ENCODE measurements at places on chromosomes 7 and 10.

DNA sequence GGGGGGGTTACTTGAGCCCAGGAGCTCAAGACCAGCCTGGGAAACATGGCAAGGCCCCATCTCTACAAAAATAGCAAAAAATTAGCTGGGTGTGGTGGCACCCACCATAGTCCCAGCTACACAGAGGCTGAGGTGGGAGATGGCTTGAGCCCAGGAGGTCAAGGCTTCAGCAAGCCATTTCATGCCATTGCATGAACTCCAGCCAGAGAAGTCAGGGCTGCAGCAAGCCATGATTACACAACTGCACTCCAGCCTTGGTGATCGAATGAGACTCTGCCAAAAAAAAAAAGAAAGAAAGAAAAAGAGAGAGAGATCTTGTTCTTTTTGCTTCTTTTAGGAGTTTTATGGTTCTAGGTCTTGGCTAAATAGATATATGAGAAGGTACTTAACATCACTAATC is 200.2 kb upstream of the PHYHIPL start:
- no peak for DNase-seq

- no peak for DNase-seq
These were observed 127.2 kb downstream of the DLG5 start for GRCh38 chr10:77799352-77799751.

DNA sequence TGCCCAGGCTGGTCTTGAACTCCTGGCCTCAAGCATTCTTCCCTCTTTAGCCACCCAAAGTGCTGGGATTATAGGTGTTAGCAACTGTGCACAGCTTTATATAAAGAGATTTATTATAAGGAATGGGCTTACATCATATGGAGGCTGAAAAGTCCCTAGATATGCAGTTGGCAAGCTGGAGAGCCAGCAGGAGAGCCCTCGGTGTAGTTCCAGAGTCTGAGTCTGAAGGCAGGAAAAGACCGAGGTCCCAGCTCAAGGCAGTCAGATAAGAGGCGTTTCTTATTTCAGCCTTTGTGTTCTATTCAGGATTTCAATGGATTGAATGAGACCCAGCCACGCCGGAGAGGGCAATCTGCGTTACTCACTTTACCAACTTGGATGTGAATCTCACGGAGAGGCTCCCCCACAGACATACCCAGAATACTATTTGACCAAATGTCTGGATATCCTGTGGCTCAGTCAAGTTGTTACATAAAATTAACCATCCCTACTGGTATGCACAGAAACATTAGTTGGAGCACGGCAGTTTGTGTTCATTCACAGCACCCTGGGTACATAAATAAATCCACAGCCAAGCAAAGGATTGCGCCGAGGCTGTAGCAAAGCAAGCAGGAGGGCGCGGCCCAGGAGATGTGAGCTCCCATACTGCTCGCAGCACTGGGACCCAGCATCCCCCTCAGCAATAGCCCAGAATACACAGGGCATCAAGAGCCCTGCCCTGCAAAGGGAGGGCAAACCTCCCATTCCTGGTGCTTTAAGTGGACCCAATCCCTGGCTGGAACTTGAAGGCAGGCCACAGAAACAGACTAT is 158.4 kb upstream of the ZNF32 start:
- DNase-seq: no peak

DNA sequence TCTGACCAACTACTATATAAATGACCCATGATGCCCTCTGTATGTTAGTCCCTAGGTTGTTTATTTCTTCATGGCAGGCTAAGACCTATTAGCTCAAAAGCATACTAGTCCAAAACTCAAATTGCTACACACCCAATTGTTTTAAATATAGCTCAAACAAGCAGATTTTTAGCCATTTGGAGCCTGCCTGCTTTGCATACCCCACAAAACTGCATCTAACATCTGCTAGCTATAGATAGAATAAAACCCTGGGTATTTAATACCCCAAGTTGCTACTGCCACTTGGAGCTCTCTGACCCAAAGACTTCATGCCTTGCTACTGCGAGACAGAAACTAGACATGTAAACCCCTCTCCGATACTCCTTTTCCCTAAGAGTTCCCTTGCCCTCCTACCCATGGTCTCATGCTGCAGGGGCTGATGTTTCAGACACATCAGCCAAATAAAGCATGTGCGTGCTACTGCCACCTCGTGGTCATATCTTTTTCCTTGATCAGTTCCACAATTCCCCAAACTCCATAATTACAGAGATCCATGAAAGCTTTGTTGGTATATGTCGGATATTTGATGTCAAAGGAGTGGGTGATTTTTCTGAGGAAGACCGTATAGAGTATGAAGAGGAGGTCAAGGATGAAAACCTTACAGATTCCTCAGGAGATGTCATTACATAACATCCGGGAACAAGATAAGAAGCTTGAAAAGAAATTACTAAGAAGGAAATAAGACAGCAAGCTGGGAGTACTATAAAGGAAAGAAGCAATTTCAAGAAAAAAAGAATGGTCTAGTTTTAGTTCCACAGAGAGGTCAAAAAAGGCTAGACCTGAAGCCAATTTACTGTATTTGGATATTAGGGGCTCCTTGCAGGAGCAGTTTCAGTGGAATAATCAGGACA is 386.6 kb downstream of the SH2D4B start:
- no peak for DNase-seq

GRCh38 chr7:131692131-131692960 is 135.9 kb upstream of the PODXL start:
- DNase-seq: no peak

- peak; percentile 29 for DNase-seq
These were observed 26.5 kb upstream of the NUB1 start for GRCh38 chr7:151315038-151315655.

- no peak for DNase-seq
These were observed 27.1 kb upstream of the LBX1 start for GRCh38 chr10:101256387-101256786.

GRCh38 chr7:323410-323809 is 33.4 kb downstream of the FOXL3 start:
- no peak for DNase-seq

DNA sequence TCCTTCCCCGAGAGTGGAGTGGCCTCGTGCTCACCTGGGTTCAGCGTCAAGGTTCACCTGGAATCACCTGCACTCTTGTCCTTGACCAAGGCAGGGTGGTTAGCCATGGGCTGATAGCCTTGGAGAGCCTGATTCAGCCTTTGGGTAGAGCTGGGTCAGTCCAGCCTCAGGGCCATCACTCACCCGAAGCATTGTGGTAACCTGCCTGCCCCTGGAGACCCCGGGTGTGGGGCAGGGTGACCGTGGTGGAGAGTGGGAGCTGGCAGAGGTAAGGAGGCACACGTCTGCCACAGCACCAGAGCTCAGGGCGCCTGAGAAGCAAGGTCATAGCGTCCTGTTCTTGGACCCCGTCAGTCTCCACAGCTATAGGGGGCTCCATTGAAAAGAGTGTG is 27.8 kb upstream of the WDFY4 start:
- no peak for DNase-seq

DNA sequence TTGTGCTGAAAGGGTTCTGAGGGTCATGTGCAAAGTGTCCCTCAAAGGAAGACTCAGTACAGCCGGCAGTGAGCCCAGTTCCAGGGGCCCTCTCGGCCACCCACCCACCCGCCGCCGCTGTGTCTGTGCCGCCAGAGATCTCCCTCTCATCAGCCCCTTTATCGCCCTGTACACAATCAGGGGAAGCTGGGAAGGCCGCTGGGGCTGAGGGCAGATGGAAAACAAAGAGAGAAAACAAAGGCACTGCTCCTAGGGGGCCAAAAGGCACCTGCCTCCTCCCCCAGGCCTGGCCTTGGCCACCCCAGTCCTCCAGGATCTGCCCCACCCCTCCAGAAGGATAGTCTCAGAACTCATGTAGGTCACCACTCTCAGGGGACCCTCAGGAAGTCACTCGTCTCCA is 67.0 kb downstream of the ZMIZ1 start:
- no peak for DNase-seq

DNA sequence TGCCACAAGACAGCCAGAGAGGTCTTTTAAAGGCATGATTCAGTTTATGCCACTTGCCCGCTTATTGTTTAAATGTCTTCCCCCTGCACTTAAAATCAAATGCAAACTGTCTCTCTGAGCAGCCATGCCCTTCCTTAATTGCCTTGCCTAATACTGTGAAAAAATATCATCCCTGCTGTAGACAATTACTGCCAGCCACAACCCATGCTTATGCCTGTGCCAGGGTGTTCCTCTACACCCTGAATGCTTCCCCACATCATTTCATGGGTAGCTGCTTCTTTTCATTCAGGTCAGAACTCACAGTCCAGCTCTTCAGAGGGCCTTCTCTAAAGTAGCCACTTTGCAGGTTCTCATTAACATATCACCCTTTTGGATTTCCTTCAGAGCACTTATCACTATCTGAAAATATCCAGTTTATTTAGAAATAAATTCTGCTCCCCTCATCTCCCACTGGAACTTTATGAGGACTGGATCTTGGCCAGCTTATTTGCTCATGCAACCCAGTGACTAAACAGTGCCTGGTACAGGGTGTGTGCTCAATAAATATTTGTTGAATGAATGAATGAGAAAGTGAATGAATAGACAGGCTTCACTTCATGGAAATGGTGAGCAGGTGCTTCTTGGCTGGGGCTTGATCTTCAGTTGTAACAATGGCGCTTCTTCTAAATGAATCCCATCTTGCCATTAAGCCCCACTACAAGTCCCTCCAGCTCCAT is 162.4 kb upstream of the MDFIC start:
- no peak for DNase-seq

DNA sequence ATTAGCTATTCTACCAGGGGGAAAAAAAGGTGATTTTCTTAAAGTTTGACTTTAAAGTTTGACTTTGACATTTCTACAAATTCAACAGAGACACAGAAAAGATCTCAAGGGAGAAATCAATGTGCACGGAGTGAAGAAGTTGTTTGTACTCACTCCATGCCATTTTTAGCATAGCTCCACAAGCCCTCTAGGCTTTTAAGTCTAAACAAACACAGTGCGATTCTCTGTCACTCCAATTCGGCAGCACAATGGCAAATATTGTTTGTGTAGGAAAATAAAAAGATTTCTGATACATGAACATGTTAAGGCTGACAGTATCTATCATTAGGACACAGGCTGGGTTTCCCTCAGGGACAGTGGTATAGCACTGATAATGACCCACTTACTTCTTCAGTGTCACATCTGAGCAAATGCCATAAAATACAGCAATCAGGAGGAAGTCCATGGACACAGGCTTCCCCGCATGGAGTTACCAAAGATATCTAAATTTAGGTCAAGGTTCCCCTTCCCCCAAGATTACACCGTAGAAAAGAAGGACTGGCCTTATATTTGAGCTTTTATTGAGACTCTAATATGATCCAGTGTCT is 28.0 kb downstream of the GSAP start:
- DNase-seq: no peak

GRCh38 chr10:110456523-110457091 is 41.1 kb upstream of the DUSP5 start:
- DNase-seq: no peak

DNA sequence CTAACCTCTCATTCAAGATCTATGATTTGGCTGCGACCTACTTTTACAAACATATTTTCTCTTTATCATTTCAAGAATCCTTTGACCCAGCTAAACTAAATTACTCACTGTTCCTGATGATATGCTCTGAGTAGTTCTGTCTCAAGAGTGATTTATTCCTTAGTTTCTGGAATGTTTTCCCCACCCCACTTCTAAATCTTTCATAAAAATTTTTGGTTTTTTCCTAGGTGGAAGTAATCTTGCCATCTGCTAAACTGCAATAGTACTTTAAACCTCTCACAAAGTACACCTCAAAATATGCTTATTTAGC is 170.8 kb downstream of the DNAJC1 start:
- DNase-seq: no peak

DNA sequence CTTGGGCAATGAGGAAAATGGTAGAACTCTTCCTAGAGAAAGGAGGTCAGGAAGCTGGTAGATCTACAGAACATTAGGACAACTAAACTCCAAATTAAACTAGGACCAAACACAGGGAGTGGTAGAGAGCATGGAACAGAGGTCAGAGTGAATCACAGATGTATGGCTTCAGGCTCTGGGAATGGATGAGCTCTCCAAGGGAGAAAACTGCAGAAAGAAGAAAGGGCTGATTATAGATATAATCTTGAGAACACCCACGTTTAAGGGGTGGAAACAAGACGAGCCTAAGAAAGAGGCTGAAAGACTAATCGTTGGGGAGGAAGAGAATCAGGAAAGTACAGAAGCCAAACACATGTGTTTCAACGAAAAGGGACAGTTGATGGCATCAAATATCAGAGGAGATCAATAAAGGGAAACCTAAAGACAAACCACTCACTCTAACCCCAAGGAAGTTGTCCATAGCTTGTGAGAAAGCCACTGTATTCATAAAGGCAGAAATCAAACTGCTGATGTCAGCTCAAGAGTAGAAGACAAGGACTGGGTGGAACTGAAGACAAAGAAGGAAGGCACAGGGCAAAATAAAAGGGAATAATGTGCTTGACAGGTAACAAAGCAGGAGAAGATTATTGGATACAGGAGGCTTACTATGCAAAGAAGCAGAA is 41.4 kb downstream of the NUDCD3 start:
- DNase-seq: no peak

DNA sequence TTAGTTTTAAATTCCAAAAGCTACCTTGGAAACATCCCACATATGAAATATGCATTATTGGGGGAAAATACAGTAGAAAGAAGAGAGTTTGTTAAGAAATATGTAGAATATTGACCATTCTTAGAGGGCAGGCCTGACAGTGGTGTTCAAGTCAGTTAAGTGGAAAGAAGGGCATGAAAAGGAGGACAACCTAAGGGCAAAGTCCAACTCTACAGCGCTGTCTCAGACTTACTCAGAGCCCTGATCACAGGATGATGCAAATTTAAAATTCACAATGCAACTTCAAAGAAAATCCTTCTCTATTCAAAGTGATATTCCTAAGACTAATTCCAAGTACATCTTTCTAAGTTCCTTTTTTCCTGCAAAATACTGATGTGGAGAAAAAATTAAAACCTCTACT is 139.1 kb upstream of the LRRTM3 start:
- no peak for DNase-seq

- no peak for DNase-seq
These were observed 469 bp upstream of the NOC3L start for GRCh38 chr10:94363251-94363565.

- DNase-seq: no peak
These were observed 167.7 kb downstream of the DGKB start for GRCh38 chr7:14734839-14735321.

- no peak for DNase-seq
These were observed 787 bp downstream of the CCL26 start for GRCh38 chr7:75771224-75771623.

DNA sequence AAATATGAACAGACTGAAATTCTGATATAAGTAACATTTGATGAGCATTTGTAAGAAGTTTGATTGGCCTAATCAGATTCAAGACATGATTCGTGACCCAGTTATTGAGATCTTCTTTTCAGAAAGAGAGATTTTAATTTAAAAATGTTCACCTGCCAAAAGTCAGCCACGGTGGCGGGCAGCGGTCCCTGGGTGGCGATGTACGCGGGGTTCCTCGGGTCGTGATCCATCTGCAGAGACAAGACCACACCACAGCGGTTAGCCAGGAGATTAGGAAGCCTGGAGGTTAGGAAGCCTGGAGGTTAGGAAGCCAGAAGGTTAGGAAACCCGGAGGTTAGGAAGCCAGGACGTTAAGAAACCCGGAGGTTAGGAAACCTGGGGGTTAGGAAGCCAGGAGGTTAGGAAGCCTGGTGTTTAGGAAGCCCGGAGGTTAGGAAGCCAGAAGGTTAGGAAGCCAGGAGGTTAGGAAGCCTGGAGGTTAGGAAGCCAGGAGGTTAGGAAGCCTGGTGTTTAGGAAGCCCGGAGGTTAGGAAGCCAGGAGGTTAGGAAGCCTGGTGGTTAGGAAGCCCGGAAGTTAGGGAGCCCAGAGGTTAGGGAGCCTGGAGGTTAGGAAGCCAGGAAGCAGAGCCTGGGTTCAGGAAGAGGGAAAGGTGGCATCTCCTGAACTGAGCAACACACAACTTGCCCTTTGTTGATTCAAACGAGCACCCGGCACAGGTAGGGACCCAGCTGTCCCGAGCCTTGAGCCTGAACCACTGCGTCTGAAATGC is 258.5 kb downstream of the DNAJB6 start:
- DNase-seq: no peak

Data from stimulated activated CD8-positive, alpha-beta memory T cell treated with anti-CD3 and anti-CD28 coated beads, Interleukin-15, amount 100 ng/mL, for 4 hours (primary cell).